Stimulated activated CD4-positive, alpha-beta T cell treated with anti-CD3 and anti-CD28 coated beads, Interleukin-1b, Interleukin-23, amount 100 ng/mL, for 1 hour (primary cell): ENCODE measurements at places on chromosomes 12 and 14.

GRCh38 chr12:13044002-13044905 lies at the start of gene FAM234B:
TSS of gene FAM234B (plus strand) at chr12:13044381. CDS start at chr12:13044404, 23 bp downstream.
- DNase-seq = peak; percentile 57

- no peak for DNase-seq
Measured at GRCh38 chr14:55414551-55414950, 2.9 kb upstream of the ATG14 start.

DNA sequence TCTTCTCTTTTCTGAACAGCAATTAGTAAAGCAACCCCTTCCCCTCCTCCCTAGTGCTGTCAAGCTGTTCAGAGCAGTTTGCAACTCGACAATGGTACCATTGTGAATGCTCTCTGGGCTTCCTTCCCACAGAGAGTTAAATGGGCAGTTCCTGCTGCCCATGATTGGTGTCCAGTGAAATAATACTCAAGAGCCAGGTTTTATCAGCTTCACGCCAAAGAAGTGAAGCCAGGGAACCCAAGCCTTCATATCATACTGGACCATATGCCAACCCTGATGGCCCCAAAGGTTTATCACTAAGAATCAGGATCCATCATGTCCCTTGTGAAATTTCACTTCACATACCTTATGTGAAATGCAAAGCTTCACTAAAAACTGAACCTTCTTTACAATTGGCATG lies 24.7 kb downstream of the INSM2 start:
- DNase-seq = no peak

GRCh38 chr14:56040121-56040520 lies 78.1 kb upstream of the PELI2 start:
- no peak for DNase-seq
